Mucosa of descending colon (tissue), 3 donors: ENCODE measurements at places on chromosomes 4 and X. TPM values are rescaled to one million over a fixed set of nuclear protein-coding genes. Genes with fewer than 3 reads are reported as not detected.

DNA sequence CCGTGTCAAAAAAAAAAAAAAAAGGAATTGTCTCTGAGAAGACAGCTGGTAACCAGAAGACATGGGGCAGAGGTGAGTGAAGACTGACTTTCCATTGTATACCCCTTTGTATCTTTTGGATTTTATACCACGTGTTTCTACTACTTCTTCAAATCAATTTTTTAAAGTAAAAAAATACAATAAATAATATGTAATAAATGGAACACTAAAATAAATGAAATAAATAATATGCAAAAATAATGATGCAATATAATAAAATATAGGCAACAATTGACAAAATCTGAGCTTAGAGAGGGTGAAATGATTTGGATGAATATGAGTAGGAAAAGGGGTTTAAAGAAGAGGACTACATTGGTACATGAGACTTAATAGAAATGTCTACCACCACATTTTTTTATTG is 155.8 kb downstream of the IL15 start:
- DNase-seq = no peak

GRCh38 chrX:130887376-130887775 is 15.6 kb downstream of the ENOX2 start:
- no peak for DNase-seq

GSX2 gene
- total RNA-seq = not detected

DNA sequence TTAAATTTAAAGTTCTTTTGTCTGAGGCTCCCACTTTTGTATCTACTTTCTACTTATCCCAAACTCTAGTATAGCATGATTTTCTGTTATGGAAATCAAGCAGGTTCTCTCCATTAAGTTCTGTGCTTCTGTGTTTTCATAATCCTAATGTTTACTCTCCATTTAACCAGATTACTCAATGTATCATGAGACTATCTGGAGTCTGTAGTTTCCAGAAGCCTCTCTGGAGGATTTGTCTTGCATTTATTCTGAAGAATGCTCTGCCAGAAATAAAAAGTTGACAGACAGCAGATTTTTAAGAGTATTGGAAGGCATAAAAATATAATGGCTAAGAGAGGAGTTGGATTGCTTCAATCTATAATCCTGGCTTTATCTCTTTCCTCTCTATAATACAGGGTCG is 39.2 kb upstream of the PLS3 start:
- no peak for DNase-seq

CNKSR2 gene
- 2.4 TPM for total RNA-seq

DNA sequence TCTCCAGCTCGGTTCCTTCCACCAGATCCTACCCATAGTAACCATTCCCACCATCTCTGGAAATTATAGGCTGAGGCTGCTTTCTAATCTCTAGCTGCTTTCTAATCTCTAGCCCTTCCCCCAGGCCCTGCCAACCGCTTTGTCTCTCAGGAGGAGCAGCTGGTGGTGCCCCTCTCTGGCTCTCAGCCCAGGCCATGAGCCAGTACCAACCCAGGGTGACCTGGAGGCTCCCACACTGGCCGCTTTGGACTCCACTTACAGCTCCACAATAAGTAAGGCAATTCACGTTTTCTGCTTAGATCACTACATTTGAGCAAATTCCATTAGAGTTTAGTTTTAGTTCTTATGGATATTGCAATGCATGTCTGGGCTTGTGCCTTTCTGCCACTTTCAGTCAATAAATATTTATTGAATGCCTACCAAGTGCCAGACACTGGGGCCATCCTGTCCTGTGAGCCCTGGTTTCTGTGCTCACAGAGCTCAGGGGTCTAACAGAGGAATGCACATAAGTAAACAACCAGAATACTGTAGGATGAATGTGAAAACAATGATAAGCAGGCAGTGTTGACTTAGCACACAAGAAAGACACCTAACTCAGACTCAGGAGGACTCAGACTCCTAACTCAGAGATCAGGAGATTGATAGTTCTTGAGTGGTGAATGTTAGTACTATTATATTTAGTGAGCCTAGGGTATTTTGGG is 38.9 kb downstream of the SMC1A start:
- DNase-seq = no peak

GRCh38 chr4:1784395-1784788 is 8.7 kb upstream of the FGFR3 start:
- DNase-seq = no peak

PLAC1 gene
- not detected for total RNA-seq

- no peak for DNase-seq
These were observed 51.8 kb downstream of the CHRDL1 start for GRCh38 chrX:110743679-110744340.

RBMXL3 gene
- total RNA-seq = not detected

ACTRT1 gene
- not detected for total RNA-seq

GK gene
- total RNA-seq = 32.2 TPM

DNA sequence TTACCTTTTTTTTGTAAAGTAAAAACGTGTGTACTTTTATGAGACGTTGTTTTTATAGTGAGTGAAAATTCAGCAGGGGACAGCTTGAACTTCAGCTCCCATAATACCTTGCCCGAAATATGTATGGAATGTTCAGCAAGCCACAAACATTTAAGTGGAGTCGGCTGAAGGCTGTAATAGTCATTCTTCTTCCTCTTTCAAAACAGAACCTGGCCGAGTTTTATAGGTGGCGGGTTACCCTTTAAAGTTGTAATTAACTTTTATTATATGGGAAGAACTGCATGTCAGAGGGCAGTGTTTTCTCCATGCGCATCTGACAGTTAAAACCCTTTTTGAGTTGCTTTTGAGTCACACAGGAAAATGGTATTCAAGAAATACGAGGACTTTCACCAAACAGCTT is 50.7 kb downstream of the CLDN34 start:
- peak; percentile 36 for DNase-seq

DNA sequence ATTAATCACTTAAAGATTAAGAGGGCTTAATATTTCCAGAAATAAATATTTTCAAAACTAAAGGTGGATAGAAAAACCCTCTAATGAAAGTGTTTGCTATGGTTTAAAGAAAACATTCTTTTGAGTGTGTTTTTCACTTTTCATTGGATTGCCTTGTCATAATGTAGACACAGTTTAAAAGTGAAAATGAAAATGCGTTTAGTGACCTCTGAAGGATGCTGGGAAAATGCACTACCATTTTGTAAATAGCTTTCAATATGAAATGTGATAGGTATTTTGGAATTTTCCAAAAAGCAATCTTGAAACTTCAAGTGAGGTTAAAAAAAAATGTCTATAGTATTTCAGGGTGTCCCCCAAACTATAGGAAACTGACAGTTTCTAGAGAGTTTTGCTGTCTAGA is 642.2 kb downstream of the C4orf33 start:
- no peak for DNase-seq

DUX4 gene
- total RNA-seq = not detected

DNA sequence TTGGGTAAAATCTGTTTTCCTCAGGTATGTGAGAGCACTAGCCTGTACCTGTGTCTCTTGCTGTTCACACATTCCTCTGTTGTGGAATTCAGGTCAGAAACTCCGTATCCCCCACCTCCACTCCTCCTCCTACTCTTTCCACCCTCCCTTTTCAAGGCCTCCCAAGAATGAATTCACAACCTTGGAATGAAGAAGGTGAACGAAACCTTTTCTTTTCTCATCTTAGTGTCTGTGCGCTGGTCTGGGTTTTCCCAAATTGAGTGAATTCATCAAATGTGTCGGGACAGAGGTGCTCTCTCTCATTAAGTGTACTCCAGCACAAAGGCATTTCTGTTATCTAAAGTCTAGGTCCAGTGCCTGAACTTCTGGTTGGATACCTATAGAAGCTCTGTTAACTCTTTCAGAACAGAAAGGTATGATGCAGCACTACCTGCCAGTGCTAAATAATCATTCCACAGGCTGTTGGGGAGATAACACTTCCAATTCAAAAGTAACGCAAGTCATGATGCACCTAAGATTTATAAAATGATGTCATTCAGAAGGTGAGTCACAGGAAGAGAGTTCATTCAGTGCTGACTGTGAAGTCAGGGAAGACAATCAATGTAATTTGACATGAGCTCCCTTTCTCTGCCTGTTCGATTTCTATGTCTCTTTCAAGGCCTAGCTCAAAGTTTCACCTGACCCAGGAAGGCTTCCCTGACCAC is 41.9 kb downstream of the COL4A6 start:
- no peak for DNase-seq
